AG09309 (cell line): ENCODE measurements at places on chromosomes 11 and 22.

DNA sequence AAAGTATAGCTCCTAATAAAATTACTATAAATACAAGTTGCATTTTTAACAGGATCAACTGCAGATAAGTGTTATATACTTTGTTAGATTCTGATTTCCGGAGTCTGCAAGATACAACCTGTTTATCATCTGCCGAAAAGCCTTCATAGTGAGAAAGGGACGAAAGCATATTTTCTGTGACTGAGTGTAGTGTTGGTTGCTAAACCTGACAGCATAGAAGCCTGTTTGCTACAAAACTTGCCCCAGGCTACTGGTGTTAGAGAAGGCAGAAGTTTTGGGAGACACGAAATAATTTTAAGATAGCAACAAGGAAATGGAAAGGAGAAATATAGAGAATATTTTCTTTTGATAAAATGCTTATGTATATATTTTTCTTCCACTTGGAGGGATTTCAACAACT, 243.5 kb upstream of the NARS2 start:
- DNase-seq: no peak

DNA sequence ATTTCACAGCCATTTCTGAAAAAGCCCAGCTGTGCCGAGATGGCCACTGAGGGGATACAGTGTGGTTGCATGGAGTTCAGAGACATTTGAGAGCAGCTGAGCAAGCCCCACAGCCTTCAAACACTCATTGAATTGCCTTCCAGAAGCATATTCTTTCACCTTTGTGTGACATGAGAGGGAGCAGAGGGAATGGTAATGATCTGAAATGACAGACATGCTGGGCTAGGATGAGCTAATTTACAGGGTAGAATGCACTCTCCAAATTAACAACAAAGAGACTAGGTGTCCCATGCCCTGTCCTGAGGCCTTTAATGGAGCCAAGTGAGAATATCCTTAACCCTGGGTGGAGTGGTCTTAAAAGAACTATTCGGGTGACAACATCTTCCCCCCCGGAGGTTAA, 585.4 kb downstream of the NELL1 start:
- DNase-seq: no peak

GRCh38 chr22:29715240-29715639, 4.6 kb upstream of the CABP7 start:
- DNase-seq: no peak

DNA sequence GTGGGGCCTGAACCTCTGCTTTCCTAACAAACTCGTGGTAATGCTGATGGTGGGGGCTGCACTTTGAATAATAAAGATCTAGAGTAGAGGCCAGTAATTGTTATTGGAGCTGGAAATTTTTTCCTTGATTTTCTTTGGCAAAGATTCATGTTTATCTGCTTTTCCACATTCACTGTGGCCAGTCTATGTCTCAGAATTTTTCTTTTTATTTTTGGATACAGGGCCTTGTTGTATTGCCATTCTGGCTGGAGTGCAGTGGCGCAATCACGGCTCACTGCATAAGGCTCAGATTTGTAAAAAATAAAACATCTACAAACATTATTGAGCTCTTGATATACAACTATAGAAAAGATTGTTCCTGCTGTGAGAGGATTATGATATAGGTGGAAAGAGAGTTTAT, 1.6 kb downstream of the TMEM135 start:
- no peak for DNase-seq

GRCh38 chr11:130314184-130314749, 450 bp downstream of the ZBTB44 start:
- no peak for DNase-seq

- no peak for DNase-seq
These were observed 556.3 kb upstream of the ANO5 start for GRCh38 chr11:21636561-21636960.

GRCh38 chr11:133919330-133920108, 37.2 kb downstream of the IGSF9B start:
- DNase-seq: no peak

- no peak for DNase-seq
These were observed 4.8 kb downstream of the RELT start for GRCh38 chr11:73380897-73381410.

GRCh38 chr11:120634706-120635105, 123.2 kb downstream of the GRIK4 start:
- DNase-seq: no peak

GRCh38 chr22:39212721-39213376, 31.9 kb downstream of the PDGFB start:
- DNase-seq: no peak

DNA sequence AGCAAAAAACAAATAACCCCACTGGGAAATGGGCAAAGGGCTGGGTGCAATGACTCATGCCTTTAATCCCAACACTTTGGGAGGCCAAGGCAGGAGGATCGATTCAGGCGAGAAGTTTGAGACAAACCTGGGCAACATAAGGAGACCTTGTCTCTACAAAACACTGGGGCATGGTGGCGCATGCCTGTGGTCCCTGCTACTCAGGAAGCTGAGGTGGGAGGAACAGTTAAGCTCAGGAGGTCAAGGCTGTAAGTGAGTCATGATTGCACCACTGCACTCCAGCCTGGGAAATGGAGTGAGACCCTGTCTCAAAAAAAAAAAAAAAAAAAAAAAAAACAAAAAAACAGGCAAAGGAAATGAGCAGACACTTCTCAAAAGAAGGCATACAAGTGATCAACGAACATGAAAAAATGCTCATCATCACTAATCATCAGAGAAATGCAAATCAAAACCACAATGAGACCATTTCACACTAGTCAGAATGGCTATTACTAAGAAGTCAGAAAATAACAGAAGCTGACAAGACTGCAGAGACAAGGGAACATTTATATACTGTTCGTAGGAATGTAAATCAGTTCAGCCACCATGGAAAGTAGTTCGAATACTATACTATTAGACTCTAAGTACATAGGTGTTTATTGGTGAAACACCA, 48.2 kb upstream of the SMCO4 start:
- no peak for DNase-seq

DNA sequence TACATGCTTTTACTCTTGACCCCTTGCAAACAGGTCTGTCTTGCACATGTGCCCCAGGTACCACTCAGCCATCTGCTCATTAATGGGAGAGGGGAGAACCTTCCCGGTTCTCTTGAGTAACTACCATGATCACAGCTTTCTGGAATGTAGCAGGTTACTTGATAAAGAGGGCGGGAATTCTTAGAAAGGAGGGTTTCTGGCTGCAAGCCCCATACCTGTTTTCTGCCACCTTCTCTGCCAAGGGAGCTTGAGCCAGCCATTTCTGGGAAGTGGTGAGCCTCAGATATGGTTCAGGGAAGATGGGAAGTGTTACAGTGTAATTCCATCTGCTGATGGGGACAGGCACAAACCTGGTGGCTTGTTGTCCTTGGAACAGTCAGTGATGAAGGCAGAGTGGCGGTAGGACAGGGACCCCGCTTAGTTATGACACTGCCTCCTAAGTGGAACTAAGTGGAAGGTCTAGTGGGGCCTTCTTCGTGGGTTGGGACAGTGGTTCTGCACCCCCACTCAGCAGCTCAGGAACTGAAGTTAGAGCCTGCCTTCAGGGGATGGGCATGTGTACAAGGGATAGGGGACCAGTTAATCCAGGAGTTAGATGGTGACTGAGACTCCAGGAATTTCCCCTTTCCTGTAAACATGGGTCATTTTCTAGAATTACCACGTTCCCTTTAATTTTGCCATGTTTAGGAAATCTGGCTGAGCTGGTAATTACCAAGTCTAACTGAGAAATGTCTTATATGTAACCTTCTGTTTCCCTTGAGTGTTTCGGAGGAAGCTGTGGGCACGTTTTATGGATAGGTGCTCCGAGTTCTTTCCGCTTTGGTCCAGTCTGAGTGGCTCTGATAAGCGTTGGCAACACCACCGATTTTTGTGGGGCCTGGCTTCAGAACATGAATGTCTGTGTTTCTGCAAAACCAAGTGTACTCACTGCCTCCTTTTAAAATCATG, 35.3 kb downstream of the BCR start:
- no peak for DNase-seq

DNA sequence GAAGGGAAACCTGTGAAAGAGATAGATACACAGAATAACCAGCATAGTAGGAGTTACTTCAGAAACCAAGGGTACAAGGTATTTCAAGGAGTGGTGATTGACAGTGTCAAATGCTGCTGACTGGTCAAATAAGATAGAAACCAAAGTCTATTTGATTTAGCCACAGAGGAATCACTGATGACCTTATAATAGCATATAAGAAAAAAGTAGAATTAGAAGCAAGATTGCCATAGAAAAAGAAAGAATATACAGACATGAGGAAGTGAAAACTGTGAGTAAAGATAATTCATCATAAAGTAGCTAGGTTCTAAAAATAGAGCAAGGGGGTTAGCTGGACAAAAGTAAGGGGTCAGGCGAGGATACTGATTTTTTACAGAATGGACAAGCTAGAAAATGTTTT, 14.2 kb downstream of the ZBTB44 start:
- DNase-seq: no peak

DNA sequence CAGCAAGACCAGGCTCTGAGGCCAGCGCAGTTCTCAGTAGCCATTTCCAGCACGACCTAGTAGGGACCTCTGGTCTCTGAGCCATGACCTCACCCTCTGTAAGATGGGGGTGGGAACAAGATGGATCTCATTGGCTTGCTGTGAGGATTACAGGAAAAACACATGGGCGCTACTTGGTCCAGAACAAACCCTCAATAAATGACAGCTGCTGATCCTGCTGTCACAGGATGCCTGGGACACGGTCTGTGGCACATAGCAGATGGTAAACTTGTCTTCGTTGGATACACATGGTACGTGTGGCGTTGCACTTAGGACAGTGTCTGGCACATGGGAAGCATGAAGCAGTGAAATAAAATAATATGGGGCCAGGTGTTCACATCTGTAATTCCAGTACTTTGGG, 4.5 kb upstream of the KCTD17 start:
- no peak for DNase-seq
